Activated CD8-positive, alpha-beta memory T cell treated with anti-CD3 and anti-CD28 coated beads for 1 hour (primary cell): ENCODE measurements at places on chromosomes 2 and 18.

DNA sequence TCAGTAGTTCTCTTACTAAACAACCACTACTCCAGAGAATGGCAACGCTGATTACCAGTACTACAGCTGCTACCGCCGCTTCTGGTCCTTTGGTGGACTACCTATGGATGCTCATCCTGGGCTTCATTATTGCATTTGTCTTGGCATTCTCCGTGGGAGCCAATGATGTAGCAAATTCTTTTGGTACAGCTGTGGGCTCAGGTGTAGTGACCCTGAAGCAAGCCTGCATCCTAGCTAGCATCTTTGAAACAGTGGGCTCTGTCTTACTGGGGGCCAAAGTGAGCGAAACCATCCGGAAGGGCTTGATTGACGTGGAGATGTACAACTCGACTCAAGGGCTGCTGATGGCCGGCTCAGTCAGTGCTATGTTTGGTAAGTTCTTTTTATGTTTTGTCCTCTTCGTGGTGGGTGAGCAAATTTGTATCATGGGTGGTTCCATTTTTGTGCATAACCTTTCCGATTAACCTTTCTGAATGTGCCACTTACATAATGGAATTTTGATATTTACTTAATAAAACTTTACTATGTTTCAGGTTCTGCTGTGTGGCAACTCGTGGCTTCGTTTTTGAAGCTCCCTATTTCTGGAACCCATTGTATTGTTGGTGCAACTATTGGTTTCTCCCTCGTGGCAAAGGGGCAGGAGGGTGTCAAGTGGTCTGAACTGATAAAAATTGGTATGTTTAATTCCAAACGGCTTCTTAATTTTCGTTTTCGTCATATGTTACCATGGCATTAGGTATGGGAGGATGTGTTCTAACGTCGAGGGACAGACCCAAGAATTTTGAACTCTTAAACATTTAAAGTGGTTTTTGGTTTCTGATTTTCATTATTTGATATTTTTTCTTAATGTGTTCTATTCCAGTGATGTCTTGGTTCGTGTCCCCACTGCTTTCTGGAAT is 1.3 kb downstream of the SLC20A1 start:
- no peak for DNase-seq

GRCh38 chr18:46445522-46446313 is 211.3 kb downstream of the LOXHD1 start:
- no peak for DNase-seq

- no peak for DNase-seq
Measured at GRCh38 chr2:237156031-237156856, 70.6 kb downstream of the COPS8 start.

GRCh38 chr2:161825429-161825828 is 201.2 kb downstream of the SLC4A10 start:
- no peak for DNase-seq

DNA sequence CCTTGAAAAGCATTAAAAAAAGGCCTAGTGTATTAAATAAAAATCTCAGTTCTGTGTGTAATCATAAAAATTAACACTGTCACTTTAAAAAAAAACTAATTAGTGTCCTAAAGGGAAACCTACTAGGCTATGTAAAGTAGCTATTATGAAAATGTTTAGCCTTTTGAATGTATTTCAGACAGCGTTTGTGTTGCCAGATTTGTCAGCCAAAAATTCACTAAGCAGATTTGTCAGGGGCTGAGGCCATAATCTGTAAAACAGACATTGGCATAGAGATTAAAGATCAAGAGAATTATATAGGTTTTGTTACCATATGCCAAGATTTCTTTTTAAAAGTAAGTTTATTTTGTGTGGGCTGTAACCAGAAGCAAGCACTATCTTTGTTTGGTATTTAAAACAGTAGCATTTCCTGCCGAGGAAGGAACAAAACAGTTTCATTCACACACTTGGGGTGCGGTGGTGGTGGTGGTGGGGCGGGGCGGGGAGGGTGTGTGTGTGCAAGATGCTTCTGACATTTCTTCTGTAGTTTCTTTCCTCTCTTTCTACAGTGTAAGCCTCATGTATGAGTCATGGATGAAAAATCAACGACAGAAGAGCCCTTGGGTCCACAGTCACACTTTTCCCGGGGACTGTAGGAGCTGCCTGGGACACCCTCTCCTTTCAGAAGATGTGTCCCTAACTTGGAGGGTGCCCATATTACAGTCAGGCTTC is 328.5 kb upstream of the FANCL start:
- no peak for DNase-seq

DNA sequence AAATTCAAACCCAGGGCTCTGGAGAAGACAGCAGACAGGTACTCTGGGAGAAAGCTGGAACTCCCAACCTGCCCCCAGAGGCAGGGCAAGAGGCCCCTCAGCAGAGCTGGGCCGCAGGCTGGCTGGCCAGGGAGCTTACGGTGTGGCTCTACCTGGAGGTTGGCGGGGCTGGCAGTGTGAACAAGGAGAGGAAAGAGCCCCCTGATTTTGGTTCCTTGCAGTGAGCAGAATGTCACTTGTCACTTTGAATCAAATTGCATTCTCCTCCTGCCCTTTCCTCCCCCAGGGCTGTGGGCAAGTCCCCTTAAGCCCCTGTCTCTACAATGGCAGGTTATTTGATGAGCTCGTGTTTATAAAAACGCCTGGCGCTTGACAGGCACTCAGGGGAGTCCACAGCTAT is 32.6 kb downstream of the MYO7B start:
- no peak for DNase-seq

- no peak for DNase-seq
Measured at GRCh38 chr18:69757733-69758132, 189.9 kb downstream of the CD226 start.

- DNase-seq, result no peak
Measured at GRCh38 chr18:41992703-41993102, 37.7 kb downstream of the PIK3C3 start.

DNA sequence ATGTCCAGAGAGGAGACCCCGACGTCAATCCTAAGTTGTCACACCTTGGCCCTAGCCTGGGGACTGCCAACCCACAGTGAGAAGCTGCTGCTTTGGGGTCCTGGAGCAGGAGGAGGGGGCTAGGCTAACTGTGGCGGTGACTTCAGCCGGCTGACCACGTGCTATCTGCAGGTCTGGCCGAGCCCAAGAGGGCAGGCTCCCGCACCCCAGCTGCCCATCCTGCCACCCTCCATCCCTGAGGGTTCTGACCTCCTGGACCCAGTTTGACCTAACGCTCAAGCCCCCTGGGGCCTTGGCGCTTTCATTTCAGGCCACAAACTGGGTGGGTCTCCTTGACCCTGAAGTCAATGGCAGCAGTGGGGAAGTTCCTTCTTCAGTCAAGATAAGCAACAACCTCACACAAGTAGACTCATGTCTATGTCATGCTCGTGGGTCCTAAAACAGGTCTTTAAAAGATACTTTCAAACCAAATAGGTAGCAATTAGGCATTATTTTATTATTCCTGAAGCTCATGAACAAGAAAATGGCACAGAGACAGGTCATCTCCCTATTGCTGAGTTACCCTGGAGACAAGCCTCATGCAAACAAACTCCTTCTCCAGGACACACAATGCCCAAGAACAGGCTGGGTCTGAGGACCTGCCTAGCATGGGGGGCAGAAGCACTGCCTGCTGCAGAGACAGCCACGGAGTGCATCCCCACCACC is 2.3 kb downstream of the HES6 start:
- DNase-seq, result no peak

DNA sequence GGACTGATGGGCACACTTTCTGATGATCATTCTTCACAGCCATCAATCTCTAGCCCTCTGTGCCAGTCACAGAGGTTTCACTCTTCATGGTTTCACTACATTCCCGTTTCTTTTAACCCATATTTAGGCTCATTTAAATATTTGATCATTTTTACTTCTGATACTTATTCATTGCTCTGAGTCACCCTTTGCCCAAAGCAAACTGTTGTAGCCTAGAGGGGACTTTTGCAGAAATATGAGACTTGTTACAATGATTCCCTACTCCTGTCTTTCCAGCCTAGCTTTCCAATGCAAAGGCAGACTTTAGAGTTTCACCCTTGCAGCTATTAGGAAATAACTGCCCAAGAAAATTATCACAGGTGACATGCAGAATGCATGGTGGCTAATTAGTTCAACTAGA is 444.2 kb downstream of the PTPRM start:
- no peak for DNase-seq
